A549 treated with DMSO at 1 μM for 4 hours (cell line): ENCODE measurements at places on chromosomes 2 and 18. TPM values are rescaled to one million over a fixed set of nuclear protein-coding genes. Genes with fewer than 3 reads are reported as not detected.

BOLL gene
- not detected in 5 replicates for total RNA-seq

SERPINB13 gene
- total RNA-seq, result not detected in 5 replicates

ABCB6 gene
- 24.1 to 39.3 TPM (median 33.7 TPM) in 5 replicates for total RNA-seq

IL36G gene
- total RNA-seq, result not detected in 5 replicates
